Activated naive CD8-positive, alpha-beta T cell treated with anti-CD3 and anti-CD28 coated beads for 36 hours (primary cell): ENCODE measurements at places on chromosomes 16 and 17.

GRCh38 chr17:34820922-34821321 lies 140.3 kb downstream of the CCT6B start:
- no peak overlapping the region for H3K27ac ChIP-seq
- H3K36me3 ChIP-seq: no peaks in the 10 kb centered on the region
- H3K4me1 ChIP-seq: peaks cover 2% of the 10 kb centered on the region
- no peak overlapping the region for H3K4me3 ChIP-seq

- peaks cover 36% of the 10 kb centered on the region for H3K27me3 ChIP-seq
- H3K36me3 ChIP-seq: no peaks in the 10 kb centered on the region
- no peak overlapping the region for H3K27ac ChIP-seq
- no peak for DNase-seq
- no peak overlapping the region for H3K4me3 ChIP-seq
These were observed 2.9 kb upstream of the KCNH6 start for GRCh38 chr17:63519972-63520882.

- peaks cover 33% of the 10 kb centered on the region for H3K4me1 ChIP-seq
- no peak overlapping the region for H3K4me3 ChIP-seq
- H3K27me3 ChIP-seq: no peaks in the 10 kb centered on the region
- H3K27ac ChIP-seq: no peak overlapping the region
- no peak for DNase-seq
These were observed 64.2 kb downstream of the STH start for GRCh38 chr17:46063241-46063640.

- no peak overlapping the region for H3K27ac ChIP-seq
- H3K4me3 ChIP-seq: no peak overlapping the region
- H3K27me3 ChIP-seq: peaks cover 22% of the 10 kb centered on the region
- H3K4me1 ChIP-seq: peaks cover 12% of the 10 kb centered on the region
- DNase-seq: no peak
- no peaks in the 10 kb centered on the region for H3K36me3 ChIP-seq
These were observed 14.4 kb downstream of the EPOP start for GRCh38 chr17:38660097-38661025.

- peaks cover 24% of the 10 kb centered on the region for H3K36me3 ChIP-seq
- H3K27ac ChIP-seq: peak overlapping the region; percentile 13
- H3K4me1 ChIP-seq: peaks cover 5% of the 10 kb centered on the region
- H3K27me3 ChIP-seq: no peaks in the 10 kb centered on the region
- no peak overlapping the region for H3K4me3 ChIP-seq
These were observed 13.2 kb downstream of the CTC1 start for GRCh38 chr17:8234361-8235270.

- H3K27ac ChIP-seq: no peak overlapping the region
- no peaks in the 10 kb centered on the region for H3K4me1 ChIP-seq
- H3K36me3 ChIP-seq: peaks cover 5% of the 10 kb centered on the region
These were observed 16.5 kb downstream of the DBNDD1 start for GRCh38 chr16:90002759-90003158.

DNA sequence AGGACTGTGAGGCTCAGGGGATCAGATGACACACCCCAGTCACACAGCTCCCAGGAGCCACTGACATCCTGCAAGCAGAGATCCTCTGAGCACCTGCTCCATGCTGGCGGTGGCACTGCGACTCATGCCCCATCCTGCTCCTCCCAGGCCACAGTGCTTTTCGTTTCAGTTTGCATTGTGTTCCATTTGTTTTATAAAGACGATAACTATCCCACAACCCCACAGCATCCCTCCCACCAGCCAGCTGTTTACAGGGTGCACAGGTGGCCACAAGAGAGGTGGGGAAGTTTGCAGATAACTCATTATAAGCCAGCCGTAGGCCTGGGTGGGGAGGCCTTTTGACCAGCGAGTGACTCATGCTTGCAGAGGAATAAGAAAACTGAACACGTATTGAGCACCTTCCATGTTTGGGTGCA lies 28.2 kb downstream of the BCO1 start:
- H3K36me3 ChIP-seq: no peaks in the 10 kb centered on the region
- H3K27me3 ChIP-seq: no peaks in the 10 kb centered on the region
- no peak overlapping the region for H3K27ac ChIP-seq
- DNase-seq: peak; percentile 9
- H3K4me1 ChIP-seq: peaks cover 4% of the 10 kb centered on the region
- H3K4me3 ChIP-seq: no peak overlapping the region

- H3K4me3 ChIP-seq: peak overlapping the region; percentile 18
- H3K36me3 ChIP-seq: no peaks in the 10 kb centered on the region
- H3K4me1 ChIP-seq: peaks cover 12% of the 10 kb centered on the region
- H3K27me3 ChIP-seq: peaks cover 41% of the 10 kb centered on the region
- no peak overlapping the region for H3K27ac ChIP-seq
- peak; percentile 44 for DNase-seq
These were observed 10.3 kb upstream of the ZFHX3 start for GRCh38 chr16:73058221-73058615.

DNA sequence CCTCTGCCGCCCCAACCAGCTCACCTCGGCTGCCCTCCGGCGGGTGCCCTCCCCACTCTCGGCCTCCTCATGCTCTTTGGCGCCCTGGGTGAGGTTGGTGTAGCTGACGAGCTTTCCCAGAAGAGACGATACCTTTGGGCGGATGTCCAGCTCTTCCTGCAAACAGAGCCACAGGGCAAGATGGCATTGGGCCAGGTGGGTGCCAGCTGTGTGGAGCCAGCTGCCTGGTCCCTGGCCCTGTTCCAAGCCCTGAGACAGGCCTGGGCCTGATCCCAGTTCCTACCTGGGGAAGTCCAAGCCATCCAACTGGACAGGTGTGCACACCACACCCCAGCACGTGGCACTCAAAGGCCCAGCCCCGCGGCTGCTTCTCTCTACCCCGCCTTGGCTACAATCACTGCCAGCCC lies 6.9 kb downstream of the SLC12A4 start:
- H3K27me3 ChIP-seq: no peaks in the 10 kb centered on the region
- H3K36me3 ChIP-seq: peaks cover 6% of the 10 kb centered on the region
- H3K4me3 ChIP-seq: no peak overlapping the region
- no peak for DNase-seq
- H3K4me1 ChIP-seq: peaks cover 4% of the 10 kb centered on the region
- H3K27ac ChIP-seq: no peak overlapping the region

- no peak overlapping the region for H3K4me3 ChIP-seq
- H3K4me1 ChIP-seq: no peaks in the 10 kb centered on the region
- no peak overlapping the region for H3K27ac ChIP-seq
These were observed 31.5 kb downstream of the WSCD1 start for GRCh38 chr17:6101706-6102105.

DNA sequence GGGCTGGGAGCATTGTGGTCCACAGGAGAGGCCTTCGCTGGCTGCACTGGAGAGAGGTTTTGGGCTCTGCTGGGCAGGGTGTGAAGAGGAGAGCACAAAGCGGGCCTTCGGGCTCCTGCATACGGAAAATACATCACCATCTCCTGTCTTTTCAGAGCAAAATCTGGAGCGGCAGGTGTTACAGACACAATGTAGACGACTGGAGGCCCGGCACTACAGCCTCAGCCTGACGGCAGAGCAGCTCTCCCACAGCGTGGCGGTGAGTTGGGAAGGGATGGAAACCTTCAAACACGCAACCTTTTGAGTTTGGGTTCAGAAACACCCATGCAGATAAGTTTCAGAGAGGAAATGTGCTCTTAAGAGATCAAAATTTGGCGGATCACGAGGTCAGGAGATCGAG lies 17.9 kb downstream of the GINS2 start:
- no peak overlapping the region for H3K4me3 ChIP-seq
- DNase-seq: no peak
- peak overlapping the region; percentile 67 for H3K27ac ChIP-seq
- no peaks in the 10 kb centered on the region for H3K27me3 ChIP-seq
- H3K36me3 ChIP-seq: peaks cover 18% of the 10 kb centered on the region
- peaks cover 8% of the 10 kb centered on the region for H3K4me1 ChIP-seq

- no peak overlapping the region for H3K4me3 ChIP-seq
- peaks cover 3% of the 10 kb centered on the region for H3K36me3 ChIP-seq
- DNase-seq: no peak
- no peak overlapping the region for H3K27ac ChIP-seq
These were observed 112.4 kb upstream of the NOL11 start for GRCh38 chr17:67605256-67605912.

DNA sequence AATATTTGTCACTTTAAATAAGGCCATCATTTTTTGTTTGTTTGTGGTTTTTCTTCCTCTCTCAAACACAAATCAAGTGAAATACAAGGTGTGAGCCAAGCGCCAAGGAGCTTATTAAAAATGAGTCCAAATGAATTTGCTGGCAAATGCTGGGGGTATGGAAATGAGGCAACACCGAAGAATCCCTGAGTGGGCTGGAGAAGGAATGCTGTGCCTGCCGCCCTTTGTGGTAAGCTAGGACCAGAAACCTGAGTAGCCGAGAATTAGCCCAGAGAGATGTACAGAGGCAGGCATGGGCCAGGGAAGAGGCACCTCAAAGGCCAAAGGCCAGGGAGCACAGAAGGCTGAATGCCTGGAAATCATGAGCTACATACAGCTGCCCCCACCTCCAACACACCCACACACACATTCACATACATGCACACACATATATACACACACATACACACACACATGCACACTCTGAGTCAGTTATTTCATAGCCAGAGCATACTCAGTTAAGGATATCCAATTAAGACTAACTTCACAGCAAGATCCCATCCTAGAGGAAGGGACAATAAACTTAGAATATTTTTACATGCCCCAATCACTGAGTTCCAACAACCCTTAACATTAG lies 266.1 kb upstream of the DYNLRB2 start:
- H3K4me1 ChIP-seq: no peaks in the 10 kb centered on the region
- H3K36me3 ChIP-seq: no peaks in the 10 kb centered on the region
- no peak overlapping the region for H3K4me3 ChIP-seq
- no peak for DNase-seq

GRCh38 chr17:74925242-74925641 lies 1.2 kb downstream of the OTOP2 start:
- H3K27me3 ChIP-seq: peaks cover 75% of the 10 kb centered on the region
- no peak overlapping the region for H3K27ac ChIP-seq
- H3K36me3 ChIP-seq: no peaks in the 10 kb centered on the region
- H3K4me3 ChIP-seq: no peak overlapping the region
- no peak for DNase-seq
- no peaks in the 10 kb centered on the region for H3K4me1 ChIP-seq

- H3K27me3 ChIP-seq: no peaks in the 10 kb centered on the region
- H3K4me3 ChIP-seq: no peak overlapping the region
- H3K4me1 ChIP-seq: peaks cover 58% of the 10 kb centered on the region
- no peak overlapping the region for H3K27ac ChIP-seq
- peaks cover 24% of the 10 kb centered on the region for H3K36me3 ChIP-seq
These were observed 16.5 kb downstream of the AP1G1 start for GRCh38 chr16:71792176-71792575.

DNA sequence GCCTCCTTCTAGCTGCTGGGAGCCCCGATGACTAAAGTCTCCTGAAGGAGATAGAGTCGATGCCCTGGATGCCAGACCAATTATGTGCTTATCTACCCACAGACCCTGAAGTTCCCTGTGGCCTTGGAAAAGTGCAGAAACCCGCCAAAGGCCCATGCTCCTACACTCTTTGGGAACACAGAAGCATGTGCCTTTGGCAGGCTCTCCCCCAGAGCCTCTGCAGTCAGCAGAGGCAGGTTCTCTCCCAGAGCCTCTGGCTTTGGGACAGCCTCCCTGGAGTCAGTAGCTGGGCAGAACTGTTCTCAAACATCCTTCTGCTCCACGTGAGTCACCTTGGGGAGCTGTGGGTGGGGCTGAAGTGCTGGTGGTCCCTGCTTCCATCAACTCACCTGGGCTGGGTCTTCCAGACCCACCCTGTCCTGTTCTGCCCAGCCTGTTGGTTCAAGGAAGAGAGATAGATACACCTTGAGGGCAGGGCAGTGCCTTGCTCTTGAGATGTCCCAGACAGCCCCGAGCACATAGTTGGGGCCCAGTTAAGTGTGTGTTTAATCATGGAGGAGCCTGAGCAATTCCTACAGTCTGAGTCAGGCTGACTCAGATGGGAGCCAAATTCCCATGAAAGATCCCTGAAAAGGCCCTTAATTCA lies 3.2 kb upstream of the CDK5RAP3 start:
- peaks cover 4% of the 10 kb centered on the region for H3K36me3 ChIP-seq
- peaks cover 16% of the 10 kb centered on the region for H3K4me1 ChIP-seq
- no peak overlapping the region for H3K27ac ChIP-seq

- H3K4me3 ChIP-seq: no peak overlapping the region
- H3K27me3 ChIP-seq: no peaks in the 10 kb centered on the region
- H3K36me3 ChIP-seq: peaks cover 41% of the 10 kb centered on the region
- H3K4me1 ChIP-seq: peaks cover 57% of the 10 kb centered on the region
These were observed 45.2 kb downstream of the N4BP1 start for GRCh38 chr16:48564544-48565444.
